ENCODE measurements at places on chromosomes 1 and 21. TPM values are rescaled to one million over a fixed set of nuclear protein-coding genes. Genes with fewer than 3 reads are reported as not detected.

ERG gene
- 33.4 TPM for total RNA-seq

DNA sequence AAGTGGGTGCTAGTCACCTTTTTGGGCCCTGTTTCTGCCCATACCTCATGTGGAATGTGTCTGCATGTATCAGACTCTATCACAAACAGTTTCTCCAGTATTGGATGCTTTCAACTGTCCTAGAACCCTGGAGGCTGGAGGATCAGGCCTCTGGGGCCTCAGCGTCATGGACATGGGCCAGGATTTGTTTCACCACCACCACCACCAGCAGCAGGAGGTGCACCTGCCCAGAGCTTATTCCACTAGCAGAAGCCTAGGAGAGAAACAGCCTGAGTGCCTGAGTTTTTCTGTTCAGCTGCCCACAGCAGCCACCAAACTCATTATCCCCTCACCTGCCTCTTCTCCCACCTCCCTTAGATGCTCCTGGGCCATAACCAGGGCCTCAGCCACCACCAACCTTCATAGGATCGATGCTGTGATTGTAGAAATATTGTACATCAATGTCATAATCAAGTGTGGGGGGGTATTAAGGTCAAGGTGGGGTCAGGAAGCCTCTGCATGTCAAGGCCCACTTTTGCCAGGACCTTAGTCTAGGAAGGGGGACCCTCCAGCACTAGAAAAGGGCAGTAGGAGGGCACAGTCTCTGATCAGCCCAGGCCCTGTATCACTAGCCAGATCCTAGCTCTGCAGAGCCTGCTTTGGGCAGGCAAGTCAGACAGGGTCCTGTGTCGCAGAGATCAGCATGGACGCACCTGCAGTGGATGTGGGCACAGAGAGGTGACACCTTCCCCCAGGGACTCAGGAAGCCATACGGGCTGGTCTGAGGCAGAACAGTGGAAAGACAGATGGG lies 9.3 kb downstream of the DMAP1 start:
- DNase-seq = no peak

DNA sequence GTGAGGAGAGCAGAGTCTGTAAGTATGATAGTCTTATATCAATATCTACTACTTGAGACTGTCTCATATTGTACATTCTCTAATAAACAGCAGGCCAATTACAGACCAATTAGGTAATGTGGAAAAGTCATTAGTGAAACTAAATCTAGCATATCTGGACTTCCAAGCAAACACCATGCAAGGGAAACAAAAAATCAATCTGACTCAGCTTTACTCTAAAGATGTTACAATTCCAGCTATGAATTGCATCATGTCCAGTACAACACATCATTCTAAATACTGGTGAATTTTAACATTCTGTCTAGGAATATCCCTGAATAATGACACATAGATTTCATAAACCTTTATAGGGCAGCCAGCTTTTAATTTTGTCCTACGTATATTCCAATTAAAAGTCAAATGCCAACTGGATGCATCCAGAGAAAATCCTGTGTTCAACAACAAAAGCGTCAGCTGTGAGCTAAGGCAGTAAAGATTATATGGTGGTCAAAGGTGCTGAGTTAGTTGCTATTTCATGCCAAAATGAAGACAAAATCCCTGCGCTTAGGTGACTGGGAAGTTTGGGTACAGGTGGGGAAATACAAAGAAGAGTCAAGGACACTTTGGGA lies 159.3 kb downstream of the TTLL7 start:
- DNase-seq = no peak

DNA sequence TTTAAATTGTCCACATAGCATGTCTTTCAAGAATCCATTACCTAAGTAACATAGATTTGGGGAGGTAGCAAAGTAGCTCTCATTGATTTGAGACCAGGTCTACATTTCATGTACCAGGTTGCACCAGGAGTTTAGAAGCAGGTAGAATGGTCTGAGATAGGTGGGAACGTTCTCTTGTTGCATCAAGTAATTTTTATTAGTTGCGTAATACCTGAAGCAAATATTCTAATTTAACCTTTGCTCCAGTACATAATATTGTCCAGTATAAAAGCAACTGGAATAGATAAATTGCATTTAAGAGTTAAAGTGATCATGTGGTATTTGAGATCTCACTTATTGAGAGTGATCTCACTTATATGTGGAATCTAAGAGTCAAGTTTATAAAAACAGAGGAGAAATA lies 597.1 kb upstream of the PRMT6 start:
- DNase-seq = no peak

GRCh38 chr1:33685256-33685655 lies 178.6 kb upstream of the HMGB4 start:
- DNase-seq = no peak

Measured in chondrocyte (in vitro differentiated cells).